ENCODE measurements at places on chromosomes 7 and 10.

GRCh38 chr10:63409465-63410027, 56.2 kb downstream of the JMJD1C start:
- DNase-seq, result no peak

DNA sequence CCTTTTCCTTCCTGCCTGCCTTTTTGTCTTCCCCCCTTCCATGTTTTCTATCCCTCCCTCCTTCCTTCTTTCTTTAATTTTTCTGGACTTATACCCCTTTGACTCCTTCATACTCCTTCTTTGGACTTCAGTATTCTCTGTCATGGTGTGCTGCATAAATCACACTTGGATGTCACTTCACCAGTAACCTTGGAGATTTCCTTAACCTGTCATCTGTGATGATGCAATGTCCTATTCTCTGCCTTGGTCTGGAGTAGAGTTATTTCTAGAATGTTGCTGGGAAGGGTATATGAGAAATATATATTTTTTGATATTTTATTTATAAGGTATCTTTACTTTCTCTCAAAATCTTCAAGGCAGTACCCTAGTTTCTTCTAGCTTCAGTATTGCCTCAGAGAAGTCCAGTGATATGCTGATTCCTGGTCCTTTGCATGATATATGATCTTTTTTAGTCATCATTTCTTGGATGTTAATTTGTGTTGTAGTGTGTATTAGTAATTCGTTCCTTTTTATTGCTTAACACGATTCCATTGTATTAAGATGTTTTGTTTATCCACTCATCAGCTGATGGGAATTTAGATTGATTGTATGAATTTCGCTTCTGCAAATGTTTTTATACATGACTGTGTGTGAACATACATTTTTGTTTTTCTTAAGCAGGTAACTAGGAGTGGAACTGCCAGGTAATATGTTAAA, 206.9 kb upstream of the MBL2 start:
- no peak for DNase-seq

DNA sequence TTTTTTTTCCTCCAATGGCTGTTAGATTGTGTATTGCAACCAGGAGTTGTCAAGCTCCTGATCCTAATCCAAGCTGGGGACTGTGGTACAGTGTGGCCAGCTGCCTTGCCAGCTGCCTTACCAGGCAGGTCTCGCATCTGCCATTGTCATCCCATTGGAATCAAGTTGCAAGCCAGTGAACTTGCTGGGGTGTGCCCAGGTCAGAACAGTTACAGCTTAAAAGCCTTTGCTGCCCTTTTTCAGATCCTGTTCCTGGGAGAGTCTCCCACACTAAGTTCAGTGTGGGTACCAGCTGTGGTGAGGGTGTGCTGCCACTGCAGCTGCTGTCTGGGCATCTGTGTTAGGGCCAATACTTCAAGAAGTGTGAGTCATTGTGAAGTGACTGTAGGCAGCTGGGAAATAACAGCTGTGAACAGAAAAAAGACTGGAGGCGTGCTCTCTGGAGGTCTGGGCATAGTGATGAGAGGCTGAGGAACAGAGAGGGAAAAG, 72.8 kb downstream of the CCNY start:
- DNase-seq, result no peak

- no peak for DNase-seq
Observed at GRCh38 chr7:70632400-70632799, 499.5 kb upstream of the GALNT17 start.

GRCh38 chr7:140977741-140978140, 37.0 kb downstream of the MRPS33 start:
- DNase-seq, result no peak

- DNase-seq, result no peak
Observed at GRCh38 chr10:89355394-89355931, 22.4 kb upstream of the IFIT1B start.

All from stimulated activated CD8-positive, alpha-beta memory T cell treated with anti-CD3 and anti-CD28 coated beads, Interleukin-15, amount 100 ng/mL, for 24 hours (primary cell).